ENCODE measurements at places on chromosomes 11 and 22.
A peak's percentile ranks its signal among the peaks of the same experiment; 100 is the strongest.

DNA sequence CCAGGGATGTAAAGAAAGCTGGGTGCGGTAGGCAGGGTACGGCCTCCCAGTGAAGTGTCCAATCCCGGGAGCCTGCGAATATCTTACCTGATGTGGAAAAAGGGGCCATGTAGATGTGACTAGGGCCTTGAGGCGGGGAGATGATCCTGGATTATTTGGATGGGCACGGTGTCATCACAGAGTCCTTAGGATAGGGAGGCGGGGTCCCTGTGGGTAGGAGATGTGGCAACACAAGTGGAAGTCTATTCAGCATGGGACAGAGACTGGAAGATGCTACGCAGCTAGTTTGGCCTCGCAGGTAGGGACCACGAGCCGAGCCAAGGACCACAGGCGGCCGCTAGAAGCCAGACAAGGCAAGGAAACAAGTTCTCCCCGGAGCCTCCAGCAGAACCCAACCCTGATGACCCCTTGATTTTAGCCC lies 46.4 kb upstream of the SHANK2 start:
- DNase-seq: peak; percentile 14

GRCh38 chr11:102783016-102783415 lies 2.6 kb upstream of the MMP10 start:
- DNase-seq: no peak

DNA sequence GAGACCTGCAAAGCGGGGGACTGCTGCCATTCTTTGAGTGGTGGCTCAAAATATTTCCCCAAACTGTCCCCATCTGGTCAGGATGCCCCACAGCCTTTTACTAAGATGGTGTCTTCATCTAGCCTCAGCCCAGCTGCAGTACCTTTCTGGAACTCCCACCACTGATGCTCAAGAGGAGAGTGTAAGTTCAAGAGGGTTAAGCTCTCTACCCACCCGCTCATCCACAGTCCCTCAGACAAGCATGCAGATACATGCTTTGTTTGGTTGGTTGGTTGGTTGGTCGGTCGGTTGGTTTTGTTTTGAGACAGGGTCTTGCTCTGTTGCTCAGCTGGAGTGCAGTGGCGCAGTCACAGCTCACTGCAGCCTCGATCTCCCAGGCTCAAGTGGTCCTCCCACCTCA lies 14.5 kb upstream of the CAVIN3 start:
- no peak for DNase-seq

DNA sequence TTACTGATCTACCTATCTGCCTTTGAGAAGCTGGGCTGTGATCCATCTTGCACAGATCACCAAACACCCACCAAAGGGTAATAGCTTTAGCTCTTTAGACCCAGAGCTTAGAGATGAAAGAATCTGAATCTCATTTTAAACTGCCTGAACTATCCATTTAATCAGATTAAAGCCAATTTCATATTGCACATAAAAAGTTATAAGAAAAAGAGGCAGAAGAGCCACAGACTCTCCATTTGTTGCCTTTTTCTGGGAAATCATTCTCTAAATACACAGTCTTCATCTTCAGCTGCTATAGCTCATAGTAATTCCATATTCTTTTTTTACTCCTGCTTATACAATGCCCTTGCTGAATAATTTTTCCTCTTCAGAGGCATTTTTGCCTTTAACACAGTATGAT lies 271.2 kb downstream of the DLG2 start:
- DNase-seq: no peak

DNA sequence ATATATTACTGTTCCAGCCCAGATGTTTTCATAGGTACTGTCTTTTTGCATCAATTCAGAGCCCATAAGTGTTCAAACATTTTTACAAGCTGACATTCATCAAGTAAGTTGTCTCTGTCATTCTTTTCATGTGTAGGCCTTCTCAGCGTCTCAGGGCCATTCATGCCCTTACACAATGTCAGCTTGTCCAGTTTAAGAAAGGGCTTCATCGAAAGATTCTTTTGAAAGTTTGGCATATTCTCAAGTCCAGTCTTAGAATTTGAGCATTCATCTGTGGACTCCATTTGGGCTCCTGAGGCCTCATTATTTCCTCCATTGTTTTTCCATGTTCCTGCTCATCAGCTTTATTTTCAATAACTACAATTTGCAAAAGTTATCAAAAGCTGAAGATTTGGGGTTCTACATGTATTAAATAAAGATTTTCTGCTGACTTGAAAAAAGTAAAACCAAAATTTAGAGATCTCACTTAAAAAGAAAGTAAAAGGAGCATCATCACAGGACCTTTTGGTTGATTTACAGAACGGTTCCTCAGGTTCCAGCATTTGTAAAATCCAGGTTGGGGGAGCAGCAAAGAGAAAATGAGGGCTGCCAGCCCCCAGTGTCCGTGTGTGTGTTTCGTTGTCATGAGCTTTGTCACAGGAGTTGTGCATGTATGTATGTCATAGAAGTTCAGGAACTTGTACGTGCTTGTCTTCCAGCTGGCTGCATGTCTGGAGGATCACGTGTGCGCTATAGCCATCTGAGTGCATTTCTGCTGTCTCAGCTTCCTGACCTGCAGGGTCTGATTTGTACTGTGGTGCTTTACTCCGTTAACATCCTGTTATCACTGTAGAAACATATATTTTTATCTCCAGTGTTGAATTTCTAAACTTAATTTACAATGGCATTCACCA lies 15.6 kb downstream of the MOV10L1 start:
- DNase-seq: no peak

DNA sequence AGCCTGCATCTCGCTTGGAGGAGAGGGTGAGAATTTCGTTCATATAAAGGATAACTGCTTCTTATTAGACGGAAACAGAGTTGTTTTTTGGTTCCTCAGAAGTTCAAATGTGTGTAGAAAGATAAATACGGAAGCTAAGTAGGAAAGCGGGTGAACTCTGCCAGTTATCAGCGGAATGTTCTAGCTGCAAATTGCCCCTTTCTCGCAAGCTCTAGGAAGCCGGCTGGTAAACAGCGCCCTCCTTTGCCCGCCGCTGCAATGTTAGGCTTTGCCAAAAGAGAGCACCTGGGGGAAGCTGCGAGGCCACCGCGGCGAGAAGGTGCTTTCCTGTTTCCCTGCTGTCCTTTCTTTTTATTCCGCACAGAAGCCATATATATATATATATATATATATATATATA lies 67.0 kb downstream of the IGLL5 start:
- DNase-seq: no peak

DNA sequence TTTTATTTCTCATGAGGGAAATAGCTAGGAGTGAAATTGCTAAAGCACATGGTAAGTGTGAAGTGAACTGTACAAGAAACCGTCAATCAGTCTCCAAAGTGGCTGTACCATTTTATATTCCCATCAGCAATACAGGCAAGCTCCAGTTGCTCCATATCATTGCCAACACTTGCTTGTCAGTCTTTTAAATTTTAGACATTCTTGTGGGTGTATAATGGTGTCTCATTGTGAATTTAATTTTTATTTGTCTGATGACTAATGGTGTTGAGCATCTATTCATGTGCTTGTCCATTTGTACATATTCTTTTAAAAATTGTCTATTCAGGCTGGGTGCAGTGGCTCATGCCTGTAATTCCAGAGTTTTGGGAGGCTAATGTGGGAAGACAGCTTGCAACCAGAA lies 34.1 kb upstream of the SMCO4 start:
- peak; percentile 42 for DNase-seq

- DNase-seq: peak; percentile 7
Observed at GRCh38 chr22:50080077-50080465, 5.2 kb downstream of the MLC1 start.

- DNase-seq: no peak
Observed at GRCh38 chr11:1899090-1899489, 7.4 kb upstream of the PRR33 start.

DNA sequence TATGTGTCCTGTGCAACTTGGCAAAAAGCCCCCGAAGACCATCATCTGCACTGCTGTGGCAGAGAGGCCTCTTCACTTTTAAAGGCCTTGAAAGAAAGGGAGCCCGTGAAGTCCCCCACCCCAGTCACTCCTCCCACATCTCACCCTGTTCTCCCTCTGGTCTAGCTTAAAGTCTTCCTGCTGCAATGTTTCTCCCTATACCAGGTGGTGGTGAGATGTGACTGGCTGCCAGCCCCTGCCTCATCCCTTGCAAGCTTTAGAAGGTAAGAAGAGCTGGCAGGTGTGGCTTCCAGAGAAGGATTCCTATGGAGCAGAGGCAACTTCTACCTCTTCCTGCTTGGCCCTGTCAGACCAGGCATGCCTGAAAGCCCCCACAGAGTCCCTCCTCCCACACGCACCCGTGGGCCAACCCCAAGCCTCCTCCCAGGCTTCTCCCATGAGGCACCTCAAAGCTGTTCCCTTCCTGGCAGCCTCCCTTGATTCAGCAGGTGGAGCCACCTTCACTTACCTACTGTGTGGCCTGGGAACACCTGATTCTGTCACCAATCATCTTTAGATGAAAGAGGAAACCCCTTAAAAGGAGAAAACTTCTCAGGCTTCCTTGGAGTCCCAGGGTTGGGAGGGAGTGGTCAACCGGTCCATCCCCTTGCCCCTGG lies 4.0 kb upstream of the TRIM29 start:
- DNase-seq: peak; percentile 4

- DNase-seq: no peak
Observed at GRCh38 chr11:2169005-2169378, 2.6 kb downstream of the TH start.

- DNase-seq: no peak
Observed at GRCh38 chr11:73203790-73204189, 14.3 kb upstream of the P2RY2 start.

DNA sequence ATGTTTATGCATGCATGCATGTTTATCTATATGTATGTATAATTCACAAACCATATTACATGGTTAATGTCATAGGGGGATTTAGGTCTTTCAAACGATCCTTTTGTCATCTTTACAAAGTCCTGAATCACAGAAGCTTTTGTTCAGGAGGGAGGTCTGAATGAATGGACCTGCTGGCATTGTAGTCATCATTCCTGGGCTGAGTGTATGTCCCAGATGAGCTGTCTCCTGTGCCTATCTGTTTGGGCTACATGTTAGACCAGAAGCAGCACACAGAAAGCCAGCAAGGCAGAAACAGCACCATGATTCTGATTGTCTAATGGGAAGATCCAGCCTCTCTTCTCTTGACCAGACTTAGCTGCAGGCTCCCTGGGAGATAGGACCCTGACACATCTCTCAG lies 69.5 kb downstream of the ADM start:
- no peak for DNase-seq

Data from AG20443 (cell line).